ENCODE measurements at places on chromosomes 7 and 10.

- DNase-seq: no peak
These were observed 98.2 kb upstream of the PITRM1 start for GRCh38 chr10:3270577-3271316.

DNA sequence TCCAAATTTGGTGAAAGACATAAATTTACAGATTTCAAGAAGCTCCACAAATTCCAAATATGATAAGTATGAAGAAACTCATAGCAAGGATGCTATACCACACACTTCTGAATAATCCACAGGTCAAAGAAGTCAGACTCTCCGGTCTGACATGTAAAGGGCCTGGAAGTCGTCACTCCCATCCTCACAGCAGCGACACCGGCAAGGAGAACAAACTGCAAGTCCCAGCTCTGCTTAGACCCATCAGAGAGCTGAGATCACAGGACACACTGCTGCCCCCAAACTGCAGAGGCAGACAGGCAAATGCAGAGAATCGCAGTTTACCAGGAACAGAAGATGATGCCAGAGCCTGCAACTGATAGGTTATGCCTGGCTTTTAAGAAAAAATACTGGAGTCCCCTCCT lies 62.0 kb downstream of the AMZ1 start:
- DNase-seq: no peak

DNA sequence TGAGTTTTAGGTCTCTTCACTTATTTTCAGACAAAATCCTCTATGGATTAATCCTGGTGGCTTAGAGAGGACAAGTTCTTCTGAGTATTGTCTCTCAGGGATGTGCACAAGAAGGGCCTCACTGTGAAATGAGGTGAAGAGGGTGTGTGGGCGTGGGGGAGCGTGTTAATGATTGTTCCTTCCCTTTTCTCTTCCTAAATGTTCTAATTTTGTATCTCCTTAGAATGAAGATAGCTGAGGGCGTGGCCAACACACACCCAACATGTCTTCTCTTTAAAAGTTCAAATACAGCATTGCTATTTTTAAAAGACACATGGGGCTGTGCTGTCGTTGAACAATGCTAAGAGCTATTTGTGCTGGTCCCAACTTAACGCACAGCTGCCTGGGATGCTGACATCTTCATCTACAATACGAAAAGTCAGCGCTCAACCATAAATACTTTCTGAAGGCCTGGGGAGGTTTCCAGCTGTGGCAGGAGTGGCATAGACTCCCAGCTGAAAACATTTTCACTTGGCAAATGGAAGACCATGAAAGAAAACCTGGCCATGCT lies 135.9 kb downstream of the JCAD start:
- DNase-seq: no peak

DNA sequence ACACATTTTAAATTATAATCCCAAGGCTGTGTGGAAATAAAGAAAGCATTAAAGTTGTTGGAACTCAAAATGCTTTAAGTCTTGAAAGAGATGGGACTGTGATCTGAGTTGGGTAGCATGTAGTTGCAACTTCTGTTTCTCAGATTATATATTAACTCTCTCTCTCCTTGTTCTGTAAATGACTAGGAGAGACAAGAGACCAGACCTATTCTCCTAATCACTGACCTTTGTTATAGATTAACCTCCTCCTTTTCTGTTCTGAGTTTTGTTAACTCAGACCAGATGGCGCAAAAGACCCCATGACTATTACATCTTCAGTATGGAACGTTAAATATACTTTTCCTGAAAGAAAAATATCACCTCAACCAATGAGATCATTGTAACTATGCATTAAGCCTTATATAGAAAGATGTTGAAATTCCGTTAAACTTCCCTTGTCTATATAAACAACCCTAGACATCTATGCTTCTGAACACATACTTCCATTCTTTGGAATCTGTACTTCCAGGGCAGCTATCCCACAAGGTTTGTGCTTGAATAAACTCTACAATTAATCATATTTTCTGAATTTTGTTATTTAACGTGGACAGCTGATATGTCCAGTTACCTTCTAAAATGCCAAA lies 143.5 kb upstream of the TRIM24 start:
- DNase-seq: no peak

Measured in stimulated activated CD8-positive, alpha-beta memory T cell treated with anti-CD3 and anti-CD28 coated beads, Interleukin-4, amount 100 ng/mL, for 48 hours (primary cell).